ENCODE measurements at places on chromosomes 6 and 20. TPM values are rescaled to one million over a fixed set of nuclear protein-coding genes. Genes with fewer than 3 reads are reported as not detected.
A peak's percentile ranks its signal among the peaks of the same experiment; 100 is the strongest.

Gene DPPA5
- total RNA-seq = not detected

- no peaks in the 10 kb centered on the region for H3K27me3 ChIP-seq
- no peaks in the 10 kb centered on the region for H3K36me3 ChIP-seq
- DNase-seq = no peak
- no peak overlapping the region for H3K27ac ChIP-seq
Observed at GRCh38 chr6:161949531-161949930, 675.7 kb upstream of the AGPAT4 start.

GRCh38 chr20:47612670-47613069 lies 111.0 kb downstream of the NCOA3 start:
- no peaks in the 10 kb centered on the region for H3K27me3 ChIP-seq
- peaks cover 7% of the 10 kb centered on the region for H3K4me1 ChIP-seq
- no peak overlapping the region for H3K4me3 ChIP-seq

DNA sequence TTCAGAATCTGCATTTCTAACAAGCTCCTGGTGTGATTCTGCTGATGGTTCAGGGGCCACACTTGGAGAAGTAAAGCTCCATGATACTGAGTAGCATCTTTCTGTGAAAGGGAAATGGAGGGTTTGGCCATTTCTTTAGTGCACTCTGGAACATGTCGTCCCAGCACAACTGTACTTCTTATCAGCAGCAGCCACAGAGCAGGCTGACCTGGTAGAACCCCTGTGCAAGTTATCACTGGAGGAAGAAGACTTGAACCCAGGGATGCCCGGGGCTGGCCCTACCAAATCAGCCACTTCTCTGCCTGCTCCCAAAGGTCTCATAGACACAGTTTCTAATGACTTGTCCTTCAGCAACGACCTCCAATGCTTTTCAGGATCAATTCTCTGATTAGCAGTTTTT lies 354.7 kb upstream of the PLCB4 start:
- no peaks in the 10 kb centered on the region for H3K4me1 ChIP-seq
- peaks cover 7% of the 10 kb centered on the region for H3K36me3 ChIP-seq
- no peaks in the 10 kb centered on the region for H3K27me3 ChIP-seq
- DNase-seq = no peak
- no peak overlapping the region for H3K4me3 ChIP-seq

DNA sequence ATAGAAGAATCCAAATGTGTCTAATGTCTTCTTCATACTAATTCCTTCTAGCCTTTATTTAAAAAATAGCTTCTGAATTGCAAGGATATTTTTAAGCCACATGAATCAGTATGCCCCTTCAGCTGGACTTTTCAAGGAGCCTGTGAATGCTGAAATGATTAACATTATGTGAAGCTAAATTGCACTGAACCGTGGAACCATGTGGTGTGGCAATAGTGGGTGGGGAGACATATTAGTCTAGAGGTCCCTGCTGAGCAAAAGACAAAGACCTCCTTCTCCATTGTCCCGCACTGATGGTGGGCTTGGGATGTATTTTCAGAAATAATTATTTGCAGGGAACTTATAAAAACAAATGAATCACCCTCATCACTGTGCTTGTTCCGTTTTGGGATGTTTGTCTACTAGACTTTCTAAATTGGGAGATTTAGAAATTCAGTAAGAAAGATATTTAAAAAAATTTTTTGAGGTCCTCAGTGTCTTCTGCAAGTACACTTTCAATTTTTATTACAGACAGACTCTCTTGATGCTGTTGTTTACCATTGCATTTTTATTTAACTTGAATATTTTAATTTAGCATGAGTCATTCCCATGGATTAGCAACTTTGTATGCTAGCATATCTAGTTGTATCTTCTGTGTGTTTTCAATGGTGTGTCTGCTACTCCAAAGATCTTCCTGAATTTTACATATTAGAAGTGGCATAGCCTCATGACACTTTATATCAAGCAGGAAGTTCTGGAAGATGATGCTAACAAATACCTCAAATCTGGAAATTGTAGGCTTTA lies 238.1 kb downstream of the LAMA2 start:
- H3K36me3 ChIP-seq = no peaks in the 10 kb centered on the region
- no peak overlapping the region for H3K4me3 ChIP-seq
- no peaks in the 10 kb centered on the region for H3K27me3 ChIP-seq
- no peak overlapping the region for H3K27ac ChIP-seq

Gene FAM162B
- total RNA-seq = not detected

- no peaks in the 10 kb centered on the region for H3K4me1 ChIP-seq
- no peaks in the 10 kb centered on the region for H3K36me3 ChIP-seq
- DNase-seq = no peak
- no peak overlapping the region for H3K4me3 ChIP-seq
- no peaks in the 10 kb centered on the region for H3K27me3 ChIP-seq
- no peak overlapping the region for H3K27ac ChIP-seq
Observed at GRCh38 chr6:4653141-4653540, 123.1 kb upstream of the CDYL start.

DNA sequence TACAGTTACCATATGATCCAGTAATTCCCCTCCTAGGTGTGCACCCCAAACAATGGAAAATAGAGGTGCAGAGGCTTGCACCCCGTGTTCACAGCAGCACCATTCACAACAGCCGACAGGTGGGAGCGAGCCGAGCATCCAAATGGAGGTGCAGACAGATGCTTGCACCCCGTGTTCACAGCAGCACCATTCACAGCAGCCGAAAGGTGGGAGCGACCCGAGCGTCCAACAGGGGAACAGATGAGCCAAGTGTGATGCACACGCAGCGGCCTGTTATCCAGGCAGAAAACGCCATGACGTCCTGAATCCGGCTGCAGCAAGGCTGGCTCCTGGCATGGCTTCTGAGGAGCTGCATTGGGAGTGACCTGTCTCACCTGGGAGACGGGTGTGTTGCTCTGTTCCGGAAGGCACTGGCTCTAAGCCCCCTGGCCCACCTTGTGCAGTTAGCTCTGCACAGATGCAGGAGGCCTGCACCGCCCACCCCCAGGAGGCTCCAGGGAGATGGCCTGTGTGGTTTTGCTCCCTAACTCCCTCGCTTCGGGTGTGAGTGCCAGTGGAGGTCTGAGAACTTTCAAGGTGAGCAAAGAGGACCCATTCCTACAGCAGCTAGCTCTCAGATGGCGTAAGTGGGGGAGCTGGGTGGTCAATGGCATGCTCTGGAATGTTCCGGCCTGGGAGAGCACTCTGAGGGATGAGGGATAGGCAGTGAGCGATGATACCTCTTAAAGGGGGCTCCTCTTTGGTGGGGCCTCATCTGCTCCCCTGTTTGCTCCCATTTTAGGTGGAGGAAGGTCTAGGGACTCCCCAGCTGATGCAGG lies 47.8 kb upstream of the FRMD1 start:
- H3K4me1 ChIP-seq = no peaks in the 10 kb centered on the region
- no peak overlapping the region for H3K27ac ChIP-seq
- no peaks in the 10 kb centered on the region for H3K27me3 ChIP-seq
- peak; percentile 6 for DNase-seq

Gene PMEPA1
- total RNA-seq = 1.2 TPM

Gene RIMS4
- not detected for total RNA-seq

DNA sequence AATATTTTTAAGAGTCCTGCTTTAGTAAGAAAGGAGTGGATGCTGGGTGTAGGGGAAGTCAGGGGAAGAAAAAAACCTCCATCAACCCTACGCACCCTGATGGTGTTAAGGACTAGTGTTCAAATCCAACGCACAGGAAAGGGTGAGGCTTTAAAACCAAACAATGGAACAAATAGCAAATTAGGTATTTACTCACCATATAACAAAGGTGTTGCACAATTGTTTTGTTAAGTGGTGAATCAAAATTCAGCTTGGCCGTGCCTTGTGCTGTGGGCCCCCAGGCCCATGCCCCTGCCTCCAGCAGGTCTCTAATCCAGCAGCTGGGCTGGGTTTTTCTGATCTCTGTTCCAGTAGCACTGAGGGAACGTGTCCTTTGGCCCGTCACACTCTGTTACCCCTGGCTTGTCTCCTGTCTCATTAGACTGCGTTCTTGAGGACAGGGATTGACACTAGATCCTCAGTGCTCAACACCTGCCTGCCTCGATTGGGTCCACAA lies 11.8 kb downstream of the FAM83D start:
- H3K27ac ChIP-seq = no peak overlapping the region
- no peaks in the 10 kb centered on the region for H3K36me3 ChIP-seq
- DNase-seq = no peak
- H3K4me1 ChIP-seq = no peaks in the 10 kb centered on the region
- no peaks in the 10 kb centered on the region for H3K27me3 ChIP-seq

DNA sequence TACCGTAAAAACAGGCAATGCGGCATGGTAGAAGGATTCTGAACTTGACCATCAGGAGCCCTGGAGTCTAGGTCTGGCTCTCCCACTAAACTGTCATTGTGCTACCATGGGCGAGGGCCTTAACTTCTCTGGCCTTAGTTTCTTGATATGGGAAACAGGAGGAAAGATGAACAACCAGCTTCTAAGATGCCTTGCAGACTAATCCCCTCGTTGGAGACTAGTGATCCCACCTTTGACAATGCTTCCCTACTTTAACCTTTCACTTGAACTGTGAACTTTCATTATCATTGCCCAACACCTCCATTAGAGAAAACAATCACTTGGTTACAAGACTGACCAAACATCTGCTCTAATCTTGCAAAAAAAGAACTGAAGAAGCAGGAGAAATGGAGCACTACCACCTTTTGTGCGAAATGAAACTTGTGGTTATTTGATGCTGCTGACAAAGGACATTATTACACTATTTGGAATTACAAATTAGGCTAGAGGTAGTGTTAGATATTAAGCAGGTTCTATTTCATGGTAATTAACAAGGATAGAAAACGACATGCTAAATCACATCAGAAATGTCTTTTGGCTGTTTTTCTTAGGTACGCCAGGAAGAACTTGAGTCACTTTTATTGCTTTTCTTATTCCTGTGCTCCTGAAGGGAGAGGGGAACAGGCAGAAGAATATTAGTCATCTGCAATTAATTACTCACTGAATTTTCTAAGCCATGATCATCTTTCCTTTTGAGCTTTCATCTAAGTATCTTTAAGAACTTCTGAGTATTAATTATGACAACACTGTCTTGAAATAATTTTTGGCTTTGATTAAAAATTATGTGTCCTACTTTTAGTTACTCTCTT lies 39.1 kb upstream of the ARHGAP18 start:
- H3K4me1 ChIP-seq = peaks cover 27% of the 10 kb centered on the region
- no peaks in the 10 kb centered on the region for H3K27me3 ChIP-seq
- peak overlapping the region; percentile 85 for H3K27ac ChIP-seq
- H3K36me3 ChIP-seq = no peaks in the 10 kb centered on the region
- peak; percentile 29 for DNase-seq

Gene SLC26A8
- total RNA-seq = not detected

GRCh38 chr6:96016334-96017069 lies 728 bp downstream of the FUT9 start:
- no peaks in the 10 kb centered on the region for H3K4me1 ChIP-seq
- no peak overlapping the region for H3K27ac ChIP-seq
- DNase-seq = no peak
- no peaks in the 10 kb centered on the region for H3K27me3 ChIP-seq
- H3K36me3 ChIP-seq = no peaks in the 10 kb centered on the region

DNA sequence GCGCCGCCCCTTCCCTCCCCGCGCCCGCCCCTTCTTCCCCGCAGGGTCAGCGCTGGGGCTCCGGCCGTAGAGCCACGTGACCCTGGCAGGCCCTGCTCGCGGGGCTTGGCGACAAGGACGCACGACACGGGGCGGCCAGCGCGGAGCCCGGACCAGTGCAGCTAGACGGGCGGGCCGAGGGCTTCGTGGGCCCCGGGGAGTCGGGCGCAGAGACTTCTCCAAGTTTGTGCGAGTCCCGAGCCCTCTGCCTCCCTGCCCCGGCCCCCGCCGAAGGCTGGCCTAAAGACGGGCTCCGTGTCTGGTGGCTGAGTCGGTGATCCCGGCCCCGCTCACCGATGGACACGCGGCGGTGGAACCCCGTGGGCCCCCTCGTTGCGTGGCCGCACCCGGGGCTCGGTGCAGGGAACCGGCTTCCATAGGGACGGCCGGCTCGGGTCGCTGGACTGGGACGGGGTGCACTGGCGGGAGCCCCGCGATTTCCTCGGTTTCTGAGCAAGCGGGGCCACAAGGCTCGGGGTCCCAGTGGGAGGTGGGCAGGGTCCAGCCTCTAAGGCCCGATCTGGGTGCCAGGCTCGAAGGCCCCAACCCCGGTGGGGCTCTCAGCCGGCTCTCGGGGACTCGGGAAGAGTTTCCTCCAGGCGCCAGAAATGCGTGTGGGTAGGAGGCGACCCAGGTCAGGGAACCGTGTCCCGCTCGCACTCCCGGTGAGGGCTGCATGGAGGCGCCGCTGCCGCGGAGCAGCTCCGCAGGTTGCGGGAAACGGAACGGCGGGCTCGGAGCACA lies 452 bp upstream of the GATA5 start:
- peaks cover 22% of the 10 kb centered on the region for H3K27me3 ChIP-seq
- DNase-seq = no peak
- no peak overlapping the region for H3K27ac ChIP-seq
- no peak overlapping the region for H3K4me3 ChIP-seq

DNA sequence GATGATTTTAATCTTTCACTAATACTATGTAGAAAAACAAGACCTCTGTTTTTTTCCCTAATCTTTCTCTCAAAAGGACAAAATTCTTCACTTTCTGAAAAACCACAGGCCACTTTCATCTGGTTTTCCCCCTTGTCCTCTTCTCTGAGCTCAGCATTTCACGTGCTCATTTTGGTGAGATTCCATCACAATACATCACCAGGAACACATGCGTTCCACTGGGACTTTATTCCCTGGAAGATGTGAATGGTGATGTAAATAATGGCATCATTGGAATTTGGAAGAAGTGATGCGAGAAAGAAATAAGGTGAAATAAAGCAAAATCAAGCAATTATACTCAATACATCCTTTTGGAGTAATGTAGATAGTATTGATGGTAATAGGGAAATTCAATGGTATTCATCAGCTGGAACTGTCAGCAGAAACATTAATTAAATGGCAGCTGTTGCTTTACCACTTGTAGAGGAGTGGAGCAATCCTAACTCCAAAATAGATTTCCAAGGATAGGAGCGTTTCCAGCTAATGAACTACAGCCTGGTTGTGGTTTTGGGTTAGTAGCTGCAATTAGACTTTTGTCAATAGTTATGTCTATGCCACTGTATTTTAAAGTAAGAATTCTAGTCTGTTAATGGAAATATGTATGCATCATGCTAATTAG lies 11.5 kb downstream of the FILIP1 start:
- H3K36me3 ChIP-seq = no peaks in the 10 kb centered on the region
- no peak for DNase-seq
- H3K4me1 ChIP-seq = no peaks in the 10 kb centered on the region

- no peak for DNase-seq
- H3K27me3 ChIP-seq = peaks cover 17% of the 10 kb centered on the region
- H3K27ac ChIP-seq = no peak overlapping the region
- H3K36me3 ChIP-seq = no peaks in the 10 kb centered on the region
- H3K4me1 ChIP-seq = peaks cover 10% of the 10 kb centered on the region
- H3K4me3 ChIP-seq = peak overlapping the region; percentile 22
Observed at GRCh38 chr20:51021067-51022025, 1.6 kb downstream of the KCNG1 start.

Gene TSHZ2
- 1.9 TPM for total RNA-seq

Gene RBM24
- not detected for total RNA-seq

Gene PXDC1
- total RNA-seq = not detected

Data from natural killer cell (primary cell).